Activated CD4-positive, alpha-beta T cell treated with anti-CD3 and anti-CD28 coated beads, Interleukin-2, amount 50 U/mL, for 16 hours (primary cell): ENCODE measurements at places on chromosomes 4 and X.

- DNase-seq, result no peak
These were observed 457.9 kb downstream of the GPAT3 start for GRCh38 chr4:83993774-83994173.

- peak; percentile 95 for DNase-seq
These were observed 63.8 kb upstream of the STS start for GRCh38 chrX:7083468-7084396.

GRCh38 chr4:80576796-80577195, 241.3 kb downstream of the CFAP299 start:
- DNase-seq, result no peak

DNA sequence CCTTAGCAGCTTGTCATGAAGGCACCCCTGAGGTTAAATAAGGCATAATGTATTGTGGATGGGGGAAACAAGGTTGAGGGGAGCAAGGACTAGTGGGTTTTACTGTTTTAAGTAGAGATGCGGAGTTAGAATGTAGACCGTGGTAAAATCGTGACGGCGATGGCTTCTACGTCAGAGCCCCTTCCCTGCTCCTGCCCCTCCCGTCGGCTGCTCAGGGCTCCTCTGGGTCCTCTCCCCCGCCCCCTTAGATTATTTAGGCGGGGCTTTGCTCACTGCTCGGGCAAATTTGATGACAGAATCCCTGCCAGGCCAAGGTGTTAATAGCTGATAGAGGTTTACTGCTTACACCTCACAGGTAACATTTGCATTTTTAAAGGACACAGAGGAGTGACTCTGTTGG, 2.3 kb downstream of the FRMPD3 start:
- no peak for DNase-seq

GRCh38 chr4:77697860-77698590, 92.4 kb downstream of the CXCL13 start:
- DNase-seq, result peak; percentile 42

GRCh38 chr4:38674258-38675144, 10.5 kb downstream of the KLF3 start:
- no peak for DNase-seq

GRCh38 chr4:138698641-138699040, 316.9 kb upstream of the NOCT start:
- DNase-seq, result no peak

DNA sequence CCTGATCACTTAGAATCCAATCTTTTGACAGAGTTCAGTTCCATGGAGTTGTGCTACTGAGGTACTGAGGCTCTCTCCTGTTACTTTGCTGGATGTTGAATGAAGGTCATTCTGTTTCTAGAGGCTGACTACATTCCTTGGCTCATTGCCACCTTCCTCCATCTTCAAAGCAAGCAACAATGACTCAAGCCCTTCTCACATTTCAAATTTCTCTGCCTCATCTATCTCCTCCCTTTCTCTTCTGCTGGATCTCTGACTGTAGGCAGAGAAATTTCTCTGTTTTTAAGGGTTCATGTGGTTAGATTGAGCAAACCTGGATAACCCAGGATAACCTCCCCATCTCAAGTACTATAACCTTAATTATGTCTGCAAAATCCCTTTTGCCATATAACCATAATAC, 775.4 kb downstream of the STPG2 start:
- no peak for DNase-seq

DNA sequence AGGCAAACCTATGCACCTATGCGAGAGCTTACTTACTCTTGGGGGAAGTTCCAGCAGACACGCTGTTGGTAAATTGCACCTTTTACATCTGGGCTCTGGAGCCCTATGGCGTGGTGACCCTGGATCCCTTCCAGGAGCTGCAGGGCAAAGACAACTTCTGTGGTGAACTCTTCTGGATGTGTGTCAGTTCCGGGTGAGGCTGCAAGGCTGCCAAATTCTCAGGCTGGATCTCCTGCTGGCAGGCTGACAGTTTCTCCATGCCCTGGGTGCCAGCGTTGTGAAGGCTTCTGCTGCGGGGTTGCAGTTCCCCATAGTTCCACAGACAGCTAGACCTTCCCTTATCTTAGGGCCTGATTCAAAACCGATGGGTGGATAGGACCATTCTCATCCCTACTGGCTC, 37.9 kb downstream of the RAP2C start:
- no peak for DNase-seq

DNA sequence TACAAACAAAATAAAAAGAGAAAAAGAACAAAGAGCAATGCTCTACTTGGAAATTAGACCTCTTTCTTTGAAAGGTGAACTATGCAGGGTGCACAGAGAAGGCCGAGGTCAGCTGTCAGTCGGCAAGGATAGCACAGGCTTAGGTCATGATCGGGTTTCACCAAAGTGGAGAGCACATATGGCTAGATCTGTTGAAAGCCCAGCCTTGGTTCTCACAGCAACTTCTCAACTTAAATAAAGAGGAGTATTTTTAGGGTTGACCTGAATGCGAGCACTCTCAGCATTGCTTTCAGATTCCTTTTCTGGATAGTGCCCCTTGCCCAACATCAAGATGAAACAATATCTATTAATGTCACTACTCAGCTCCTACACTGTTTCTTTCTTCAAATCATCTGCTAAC, 122.9 kb upstream of the GPC4 start:
- DNase-seq, result no peak

DNA sequence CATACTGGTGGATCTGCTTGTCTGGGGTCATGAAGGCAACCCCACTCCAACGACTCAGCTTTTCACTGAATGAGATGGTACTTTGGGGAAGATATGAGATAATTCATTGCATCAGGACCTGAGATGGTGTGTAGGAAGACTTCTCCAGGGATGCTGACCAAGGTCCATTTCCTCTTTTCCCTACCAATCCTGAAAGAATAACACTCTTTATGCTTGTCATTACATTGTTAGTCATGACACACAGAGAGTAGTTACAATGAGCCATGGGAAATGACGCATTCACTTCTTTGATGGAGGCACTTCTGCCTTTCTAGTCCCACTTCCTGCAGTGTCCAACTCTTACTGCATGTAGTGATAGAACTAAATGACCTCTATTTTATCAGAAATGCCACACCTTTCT, 58.6 kb downstream of the AREG start:
- no peak for DNase-seq

DNA sequence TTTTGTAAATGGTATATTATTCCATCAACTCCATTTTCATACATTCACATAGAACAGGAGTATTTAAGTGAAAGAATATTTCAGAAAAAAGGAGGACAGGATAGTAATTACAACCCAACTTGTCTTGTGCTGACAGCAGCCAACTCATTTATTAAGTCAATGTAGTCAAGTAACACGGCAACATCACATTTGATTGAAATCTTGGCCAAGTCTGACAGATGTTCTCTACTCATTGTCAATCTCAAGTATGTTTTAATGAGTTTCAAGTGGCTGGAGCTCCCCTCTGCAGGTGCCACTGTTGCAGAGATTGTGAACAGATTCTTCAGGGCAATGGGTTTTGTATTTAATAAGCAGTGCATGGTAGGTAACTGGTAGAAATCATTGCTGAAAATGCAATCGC, 332.5 kb downstream of the C4orf33 start:
- no peak for DNase-seq

DNA sequence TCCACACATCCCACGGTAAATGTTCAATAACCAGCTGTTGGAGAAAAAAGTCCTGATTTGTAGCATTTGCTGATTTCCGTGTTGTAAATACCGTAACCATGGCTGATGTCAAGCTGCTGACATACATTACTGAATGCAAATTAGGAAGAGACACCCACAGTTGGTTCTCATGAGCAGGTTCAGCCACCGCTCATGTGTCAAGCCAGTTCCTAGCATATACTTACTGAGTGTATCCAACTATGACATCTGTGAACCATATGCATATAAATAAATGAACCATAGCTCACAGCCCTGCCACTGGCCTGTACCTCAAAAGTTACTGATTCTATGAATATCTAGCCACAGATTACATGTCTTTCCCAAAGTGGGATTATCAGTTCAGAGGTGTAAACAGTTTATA, 29.5 kb downstream of the FHDC1 start:
- no peak for DNase-seq

DNA sequence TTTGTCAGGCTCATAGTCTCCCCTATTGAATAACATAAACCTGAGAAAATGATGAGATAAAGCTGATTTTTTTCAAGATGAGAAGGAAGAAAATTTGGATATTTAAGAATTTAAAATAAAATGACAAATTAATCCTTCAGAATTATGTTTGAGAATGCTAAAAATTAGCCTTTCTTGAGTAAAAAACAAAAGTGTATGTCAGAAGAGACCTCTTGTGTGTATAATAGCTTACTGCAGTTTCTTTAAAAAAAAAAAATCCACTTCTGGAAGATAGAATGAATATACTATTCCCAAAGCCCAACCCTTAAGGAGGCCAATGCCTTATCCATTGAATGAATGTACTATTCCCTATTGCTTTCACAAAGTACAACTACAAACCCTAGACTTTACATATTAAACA, 281.8 kb downstream of the RAPGEF2 start:
- no peak for DNase-seq

DNA sequence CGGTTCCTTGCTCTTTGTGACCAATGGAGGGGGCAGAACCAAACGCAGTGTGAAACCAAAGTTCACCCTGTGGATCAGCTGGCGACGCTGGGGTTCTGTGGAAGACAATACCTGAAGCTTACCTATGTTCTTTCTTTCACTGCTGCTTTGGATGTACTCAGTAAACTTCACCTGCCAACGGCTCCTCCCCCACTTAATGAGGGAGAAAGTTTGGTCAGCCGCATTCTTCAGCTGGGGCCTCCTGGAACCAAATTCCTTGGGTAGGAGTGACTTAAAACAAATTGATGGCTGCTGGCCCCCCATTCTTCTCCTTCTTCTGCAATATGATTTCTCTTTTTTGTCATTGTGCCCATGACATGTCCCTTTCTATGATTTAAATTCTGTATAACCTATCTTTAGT, 282.4 kb downstream of the ANK2 start:
- no peak for DNase-seq

DNA sequence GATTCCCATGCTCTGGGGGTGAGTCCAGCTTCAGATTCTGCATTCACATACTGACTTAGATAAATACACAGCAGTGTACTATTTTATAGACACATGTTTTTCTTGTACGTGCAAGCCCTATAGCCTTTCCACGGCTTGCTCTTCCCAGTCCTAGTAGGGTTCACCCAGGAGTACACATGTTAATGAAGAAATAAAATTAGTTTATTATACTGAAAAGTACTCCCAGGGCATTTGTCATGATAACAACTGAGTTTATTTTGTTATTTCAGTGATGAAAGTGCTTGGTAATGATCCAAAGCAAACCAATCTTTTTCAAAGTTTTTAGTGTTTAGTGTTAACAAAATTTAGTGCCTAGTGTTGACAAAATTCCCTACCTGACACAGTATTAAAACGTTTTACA, 21.3 kb downstream of the MAPK10 start:
- DNase-seq, result no peak
